ENCODE measurements at places on chromosomes 11 and 22.
A peak's percentile ranks its signal among the peaks of the same experiment; 100 is the strongest.

DNA sequence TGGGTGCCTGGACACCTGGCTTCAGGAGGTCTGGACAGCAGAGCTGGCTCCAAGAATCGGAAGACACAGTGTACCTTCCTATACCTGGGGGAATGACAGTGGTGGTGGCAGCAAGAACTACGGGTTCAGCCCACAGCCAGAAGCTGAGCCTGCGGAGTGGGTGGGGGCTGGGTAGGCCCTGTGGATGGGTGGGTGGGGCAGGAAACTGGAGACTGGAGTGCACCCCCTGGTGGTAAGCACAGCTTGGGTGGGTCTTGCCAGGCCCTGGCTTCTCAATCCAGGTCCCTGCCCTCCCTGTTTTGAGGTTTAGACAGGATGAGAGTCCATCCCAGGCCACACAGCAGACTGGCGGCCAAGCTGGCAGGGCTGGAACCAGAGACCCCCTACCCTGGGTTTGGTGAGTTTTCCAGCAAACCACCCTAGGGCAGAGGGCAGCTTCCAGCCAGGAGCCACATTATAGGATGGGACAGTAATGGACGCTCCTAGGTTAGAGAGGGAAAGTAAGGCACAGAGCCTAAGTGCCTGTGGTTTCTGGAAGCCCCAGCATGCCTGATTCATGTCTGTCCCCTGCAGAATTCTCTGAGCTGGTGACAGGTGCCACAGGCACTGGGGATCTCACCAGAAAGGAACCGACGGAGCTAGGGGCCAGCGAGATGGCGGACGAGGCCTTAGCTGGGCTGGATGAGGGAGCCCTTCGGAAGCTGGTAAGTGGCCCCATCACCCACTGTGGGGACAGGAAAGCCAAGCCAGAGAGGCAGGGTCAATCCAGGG lies 1.7 kb downstream of the SMTN start:
- no peak for DNase-seq

DNA sequence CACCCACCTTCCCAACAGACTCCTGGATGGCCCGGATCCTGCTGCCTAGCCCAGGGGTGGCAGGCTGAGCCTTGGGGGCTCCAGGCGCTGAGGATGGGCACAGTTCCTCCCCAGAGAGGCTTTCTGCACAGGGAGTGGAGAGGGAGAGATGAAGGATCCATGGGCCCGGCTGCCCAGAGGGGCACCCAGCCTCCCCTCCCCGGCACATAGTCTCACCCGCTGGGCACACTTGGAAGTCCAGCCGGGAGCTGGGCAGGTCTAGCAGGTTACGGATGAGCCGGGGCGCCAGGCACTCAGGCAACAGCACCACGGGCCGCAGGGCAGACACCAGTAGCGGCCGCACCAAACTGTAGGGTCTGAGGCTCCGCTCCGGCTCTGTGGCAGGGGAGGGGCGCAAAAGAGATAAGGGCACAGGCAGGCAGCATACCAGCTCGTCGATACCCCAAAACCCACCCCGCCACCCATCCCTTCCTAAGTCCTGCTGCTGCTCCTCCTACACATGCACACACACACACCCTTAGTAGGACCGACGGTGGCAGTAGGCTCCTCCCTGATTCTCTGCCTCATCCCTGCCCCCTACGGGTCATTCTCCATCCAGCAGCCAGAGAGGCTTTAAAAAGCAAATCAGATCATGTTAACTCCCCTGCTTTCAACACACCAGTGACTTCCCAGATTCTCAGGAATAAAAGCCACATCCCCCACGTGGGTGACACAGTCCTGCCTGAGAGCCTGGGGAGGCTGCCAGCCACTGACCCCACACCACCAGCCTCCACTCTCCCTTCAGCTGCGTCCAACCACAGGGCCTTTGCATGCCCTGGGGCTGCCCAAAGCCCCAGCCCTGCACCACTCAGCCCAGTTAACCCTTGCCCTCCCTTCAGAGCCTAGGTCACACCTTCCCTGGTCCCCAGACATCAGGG lies 6.5 kb upstream of the MFNG start:
- DNase-seq = no peak

DNA sequence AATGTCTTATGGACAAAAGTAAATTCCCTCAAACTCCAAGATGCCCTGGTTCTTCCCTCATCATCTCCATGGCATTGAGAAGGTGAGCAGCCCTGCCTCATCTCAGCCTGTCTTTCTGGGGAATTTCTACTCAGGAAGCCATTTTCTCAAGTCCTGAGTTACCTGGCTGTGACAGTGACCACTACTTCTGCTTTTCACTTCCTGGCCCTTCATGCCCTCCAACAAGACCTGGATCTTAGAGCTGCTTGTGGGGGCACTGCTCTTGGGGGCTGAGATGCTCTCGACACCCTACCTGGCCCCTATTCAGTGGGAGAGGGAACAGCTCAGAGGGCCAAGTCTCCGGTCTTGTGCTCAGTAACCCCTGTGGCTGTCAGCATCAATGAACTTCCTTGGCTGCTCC lies 5.5 kb upstream of the IGSF22 start:
- no peak for DNase-seq

DNA sequence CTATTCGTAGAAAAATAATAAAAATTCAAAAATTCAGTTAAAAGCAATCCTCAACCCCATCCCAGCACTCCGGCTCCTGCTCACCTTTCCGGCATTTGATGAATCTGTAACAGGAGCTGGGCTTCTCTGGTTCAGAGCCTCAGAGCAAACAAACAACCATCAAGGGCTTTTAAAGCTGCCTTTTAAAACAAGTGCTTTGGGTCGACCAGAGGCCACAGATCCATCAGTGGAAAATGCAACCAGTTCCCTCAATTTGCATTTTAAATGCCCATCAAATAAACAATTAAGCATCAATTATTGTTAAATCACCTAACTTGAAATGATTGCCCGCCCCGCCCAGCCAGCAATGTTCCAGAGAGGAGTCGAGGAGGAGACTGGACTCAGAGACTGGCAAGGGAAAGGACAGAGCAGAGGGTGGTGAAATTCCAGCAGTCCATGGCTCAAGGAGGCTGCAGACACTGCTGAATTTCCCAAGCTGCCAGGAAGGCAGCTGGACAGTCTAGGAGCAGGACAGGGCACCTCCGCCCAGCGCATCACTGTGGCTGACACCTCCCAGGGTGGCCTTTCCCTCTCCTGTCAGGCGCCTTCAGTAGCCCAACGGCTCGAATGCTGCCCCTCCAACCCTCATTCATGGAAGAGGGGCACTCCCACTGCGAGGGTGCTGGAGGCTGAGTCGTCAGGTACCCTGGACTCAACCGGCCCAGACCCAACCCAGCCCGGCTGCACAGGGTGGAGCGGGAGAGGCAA lies 7.5 kb downstream of the FXYD6 start:
- DNase-seq = no peak

- DNase-seq = no peak
Observed at GRCh38 chr11:91869686-91870085, 354.9 kb upstream of the FAT3 start.

- no peak for DNase-seq
Observed at GRCh38 chr22:29208502-29208862, 2.8 kb downstream of the EMID1 start.

GRCh38 chr22:47089374-47089773 lies 326.9 kb downstream of the TBC1D22A start:
- no peak for DNase-seq

- peak; percentile 99 for DNase-seq
Observed at GRCh38 chr11:65491614-65492386, 7.0 kb upstream of the MALAT1 start.

DNA sequence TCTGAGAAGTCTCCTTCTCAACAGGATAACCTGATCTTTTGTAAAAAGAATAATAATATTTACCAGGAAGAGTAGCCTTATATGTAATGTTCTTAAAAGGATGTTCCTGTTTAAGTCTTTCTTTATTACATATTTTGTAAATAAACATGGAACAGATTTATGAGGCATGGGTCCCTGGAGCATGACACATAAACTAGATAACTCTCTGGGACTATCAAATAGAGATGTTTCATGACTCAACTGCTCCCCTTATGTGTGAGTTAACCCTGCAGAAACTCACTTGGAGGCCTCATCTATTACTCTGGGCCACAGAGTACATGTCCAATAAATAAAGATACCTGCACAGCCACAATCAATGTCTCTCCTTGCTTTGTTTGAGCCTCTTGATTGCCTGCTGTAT lies 64.6 kb downstream of the GDPD4 start:
- no peak for DNase-seq

GRCh38 chr11:117885777-117886176 lies 9.3 kb upstream of the FXYD6 start:
- DNase-seq = no peak

GRCh38 chr11:76083563-76084451 lies 122.5 kb downstream of the WNT11 start:
- no peak for DNase-seq

DNA sequence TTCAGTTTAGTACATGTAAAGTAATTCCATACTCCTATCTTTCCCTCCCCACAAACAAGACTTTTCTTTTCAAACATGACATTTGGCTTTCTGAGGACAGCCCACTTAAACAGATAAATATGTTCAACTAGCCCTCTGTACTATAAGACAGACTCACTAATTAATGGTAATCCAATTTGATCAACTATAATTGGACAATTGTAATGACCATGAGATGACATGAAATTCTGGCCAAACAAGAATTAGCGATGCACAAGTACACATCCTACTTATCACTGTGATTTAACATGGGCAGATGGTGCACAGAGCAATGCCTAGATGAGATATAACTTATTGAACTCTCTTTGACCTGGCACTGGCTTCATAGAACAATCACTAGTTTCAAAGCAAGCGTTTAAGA lies 1033.7 kb upstream of the CCDC90B start:
- DNase-seq = no peak

DNA sequence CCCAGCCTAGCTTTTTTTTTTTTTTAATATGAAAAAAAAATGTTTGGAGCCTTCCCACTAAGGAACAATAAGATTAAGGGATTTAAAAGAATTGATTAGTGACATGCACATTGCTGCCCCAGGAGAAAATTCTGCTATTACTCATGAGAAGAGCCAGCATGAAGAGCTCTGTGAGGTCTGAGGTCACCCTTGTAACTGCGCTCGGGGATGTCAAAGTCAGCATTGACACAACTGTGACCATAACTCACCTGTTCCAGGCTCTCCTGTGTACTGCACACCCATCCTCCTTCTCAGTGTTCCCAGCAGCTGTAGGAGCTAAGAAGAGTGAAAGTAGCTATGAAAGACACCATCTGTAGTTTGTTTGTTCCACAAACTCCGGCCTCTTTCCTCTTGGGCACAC lies 109.8 kb upstream of the FGF3 start:
- DNase-seq = no peak

DNA sequence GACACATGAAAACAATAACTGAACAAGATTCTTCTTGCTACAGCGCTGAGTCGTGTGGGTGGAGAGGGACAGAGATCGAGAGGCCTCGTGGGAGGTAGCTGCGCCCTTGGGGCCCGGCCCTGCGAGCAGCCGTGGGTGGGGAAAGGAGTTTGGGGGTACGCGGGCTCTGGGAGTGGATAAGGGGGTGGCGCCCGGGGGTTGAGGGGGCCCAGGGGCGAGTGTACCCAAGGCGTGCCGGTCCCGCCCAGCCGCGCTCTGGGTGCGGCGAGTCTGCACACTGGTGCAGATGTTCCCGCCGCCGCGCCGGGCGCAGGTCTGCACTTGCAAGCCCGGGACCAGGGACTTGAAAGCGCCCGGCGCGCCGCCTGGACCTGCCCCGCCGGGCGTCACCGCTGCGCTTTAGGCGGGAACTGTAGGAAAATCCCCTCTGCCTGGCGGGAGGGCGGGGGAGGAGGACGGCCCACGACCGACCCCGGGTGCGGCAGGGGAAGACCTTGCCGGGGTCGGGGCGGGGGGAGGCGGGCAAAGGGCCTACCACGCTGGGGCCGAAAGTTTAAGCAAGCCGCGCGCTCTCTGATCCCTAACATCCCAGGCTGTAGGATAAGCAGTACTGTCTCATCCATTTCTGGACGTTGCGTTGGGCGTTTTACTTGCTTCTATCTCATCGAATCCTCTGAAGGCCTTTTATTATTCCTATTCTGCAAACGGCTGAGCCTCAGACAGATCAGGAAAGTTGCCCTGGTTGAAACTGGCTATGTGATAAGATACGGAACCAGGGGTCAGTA lies 1.4 kb upstream of the KREMEN1 start:
- no peak for DNase-seq

- DNase-seq = no peak
Observed at GRCh38 chr22:20008221-20008995, 8.2 kb downstream of the ARVCF start.

DNA sequence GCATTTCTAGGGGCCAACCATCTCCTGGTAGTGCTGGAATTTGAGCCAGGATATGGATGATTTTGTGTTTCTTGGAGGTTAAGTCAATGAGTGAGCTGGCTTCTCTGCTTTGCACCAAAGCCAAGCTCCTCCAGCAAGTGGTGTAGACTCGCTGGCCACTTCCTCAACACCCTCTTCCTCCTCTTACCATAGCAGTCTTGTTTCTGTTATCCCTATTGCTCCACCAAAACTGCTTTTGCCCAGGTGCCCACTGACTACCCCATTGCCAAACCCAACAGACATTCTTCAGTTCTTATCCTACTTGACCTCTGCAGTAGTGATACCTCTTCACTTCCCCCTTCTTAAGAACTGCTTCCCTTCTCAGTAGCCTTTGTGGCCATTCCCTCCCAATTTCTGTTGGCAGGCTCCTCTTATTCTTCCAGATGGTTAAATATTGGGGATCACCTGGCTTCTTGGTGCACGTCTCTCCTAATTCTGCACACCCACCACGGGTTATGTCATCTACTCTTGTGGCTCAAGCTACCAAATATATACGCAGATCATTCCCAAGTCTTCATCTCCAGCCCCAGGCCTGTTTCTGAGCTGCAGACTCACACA lies 7.0 kb upstream of the PRG2 start:
- no peak for DNase-seq

Measured in AG04449 (cell line).